ENCODE measurements at places on chromosomes 5 and 9.

DNA sequence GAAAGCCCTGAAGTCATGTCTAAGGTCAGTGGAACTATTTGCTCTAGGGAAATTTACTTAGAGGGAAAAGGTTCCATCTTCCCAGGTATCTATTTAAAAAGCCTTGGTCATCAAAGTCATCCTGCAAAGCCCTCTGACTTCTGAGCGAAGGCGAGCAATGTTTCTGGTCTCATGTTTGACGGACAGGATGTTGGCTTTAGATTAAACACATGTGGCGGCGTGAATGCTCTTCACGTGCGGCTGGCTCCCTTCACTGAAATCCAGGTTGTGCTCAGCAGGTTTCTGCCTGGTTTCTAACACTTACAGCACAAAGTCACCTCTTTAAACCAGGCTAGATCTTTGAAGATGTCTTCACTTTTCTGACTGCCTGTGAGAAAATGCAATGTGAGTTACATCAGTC is 5.7 kb upstream of the ZBTB34 start:
- no peak for DNase-seq

DNA sequence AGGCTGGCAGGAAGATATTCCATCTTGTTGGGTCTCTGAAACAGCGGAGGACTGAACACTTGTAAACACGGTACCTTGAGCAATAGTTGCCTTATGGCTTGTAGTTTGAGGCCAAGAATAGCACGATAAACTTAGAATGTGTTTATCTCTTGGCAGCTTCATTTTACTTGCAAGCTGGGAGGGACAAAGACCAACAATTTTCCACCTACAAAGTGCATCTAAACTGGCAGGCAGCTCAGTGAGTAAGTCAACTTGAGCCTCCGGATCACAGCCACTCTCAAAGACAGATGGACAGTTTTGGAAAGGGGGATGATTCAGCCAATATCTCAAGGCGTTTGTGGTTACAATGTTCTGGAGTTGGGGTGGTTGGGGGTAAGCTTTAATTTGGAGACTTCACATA is 652.6 kb downstream of the CETN3 start:
- peak; percentile 67 for DNase-seq

- DNase-seq, result no peak
Observed at GRCh38 chr5:132766020-132766805, 10.8 kb downstream of the SEPTIN8 start.

GRCh38 chr5:177994561-177995190 is 1.4 kb downstream of the PROP1 start:
- no peak for DNase-seq

DNA sequence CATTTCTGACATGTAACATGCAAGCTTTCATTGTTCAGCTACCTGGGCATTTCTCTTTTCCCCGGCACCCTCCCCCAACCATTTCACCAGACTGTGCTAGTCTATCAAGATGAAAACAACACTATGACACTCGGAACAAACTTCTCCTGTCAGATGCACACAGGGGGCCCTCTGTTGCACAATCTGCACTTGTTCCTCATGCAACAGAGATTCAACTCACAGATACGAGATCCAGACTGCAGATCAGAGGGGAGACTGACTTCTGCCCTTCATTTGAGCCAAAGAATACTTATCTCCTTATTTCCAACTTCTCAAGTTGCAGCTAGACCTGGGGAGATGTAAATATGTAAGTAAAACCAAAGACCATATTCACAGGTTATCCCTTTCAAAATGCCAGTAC is 15.7 kb upstream of the FST start:
- no peak for DNase-seq

DNA sequence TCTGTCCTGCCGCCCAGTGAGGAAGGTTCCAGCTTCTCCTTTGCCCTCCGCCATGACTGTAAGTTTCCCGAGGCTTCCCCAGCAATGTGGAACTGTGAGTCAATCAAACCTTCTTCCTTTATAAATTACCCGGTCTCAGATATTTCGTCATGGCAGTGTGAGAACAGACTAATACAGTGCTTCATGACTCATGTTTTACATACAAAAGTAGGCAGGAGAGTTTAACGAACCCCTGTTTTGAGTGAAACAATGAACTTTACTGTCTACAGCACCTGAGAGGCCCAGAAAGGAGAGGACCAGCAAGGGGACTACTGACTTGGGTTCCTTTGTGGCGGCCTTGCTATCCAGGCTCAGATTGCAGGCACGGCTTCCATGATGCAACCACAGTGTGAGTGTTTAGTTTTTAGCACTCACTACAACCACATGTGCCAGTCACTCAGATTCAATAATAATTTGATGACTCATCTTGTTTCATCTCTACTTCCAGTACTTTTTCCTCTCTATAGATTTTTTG is 139.1 kb upstream of the CLINT1 start:
- peak; percentile 68 for DNase-seq

GRCh38 chr9:105637787-105638395 is 24.4 kb upstream of the TAL2 start:
- no peak for DNase-seq

DNA sequence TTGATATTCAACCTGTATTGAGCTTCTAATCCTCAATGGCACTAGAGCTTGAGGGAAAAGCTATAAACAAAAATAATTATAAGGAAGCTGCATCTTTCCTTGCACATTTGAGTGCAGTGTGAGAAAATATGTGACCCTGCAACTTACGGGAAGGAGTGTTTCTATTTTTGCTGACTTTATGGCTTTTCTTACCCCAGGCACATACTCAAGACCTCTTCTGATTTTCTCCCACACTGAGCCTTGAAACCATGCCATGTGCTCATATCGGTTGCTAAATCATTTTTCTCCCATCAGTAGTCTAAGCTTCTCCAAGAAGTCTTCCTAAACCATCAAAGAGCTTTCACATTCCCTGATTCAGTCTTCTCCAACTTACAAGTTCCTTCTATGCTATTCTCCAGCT is 91.5 kb downstream of the CDH6 start:
- no peak for DNase-seq

GRCh38 chr5:153517241-153517611 is 26.8 kb downstream of the GRIA1 start:
- peak; percentile 31 for DNase-seq

DNA sequence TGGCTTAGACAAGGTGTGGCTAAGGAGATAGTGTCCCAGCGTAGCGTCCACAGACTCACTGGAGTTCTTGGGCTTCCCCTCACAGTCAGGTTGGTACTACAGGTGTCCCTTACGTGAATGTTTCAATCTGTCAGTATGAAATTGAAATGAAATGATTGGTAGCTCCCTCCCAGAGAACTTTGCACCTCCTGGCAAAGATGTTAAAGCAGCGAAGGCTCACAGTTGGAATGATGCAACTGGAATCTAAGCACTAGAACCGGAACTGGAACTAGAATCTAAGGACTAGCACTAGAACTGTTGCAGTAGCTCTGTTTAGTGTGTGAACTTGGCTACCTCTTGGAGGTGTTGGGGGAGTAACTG is 1.1 kb downstream of the SLC31A1 start:
- DNase-seq, result peak; percentile 13

All from fibroblast of skin of abdomen (primary cell).